GM13976 (cell line): ENCODE measurements at places on chromosomes 5 and 9.
A peak's percentile ranks its signal among the peaks of the same experiment; 100 is the strongest.

DNA sequence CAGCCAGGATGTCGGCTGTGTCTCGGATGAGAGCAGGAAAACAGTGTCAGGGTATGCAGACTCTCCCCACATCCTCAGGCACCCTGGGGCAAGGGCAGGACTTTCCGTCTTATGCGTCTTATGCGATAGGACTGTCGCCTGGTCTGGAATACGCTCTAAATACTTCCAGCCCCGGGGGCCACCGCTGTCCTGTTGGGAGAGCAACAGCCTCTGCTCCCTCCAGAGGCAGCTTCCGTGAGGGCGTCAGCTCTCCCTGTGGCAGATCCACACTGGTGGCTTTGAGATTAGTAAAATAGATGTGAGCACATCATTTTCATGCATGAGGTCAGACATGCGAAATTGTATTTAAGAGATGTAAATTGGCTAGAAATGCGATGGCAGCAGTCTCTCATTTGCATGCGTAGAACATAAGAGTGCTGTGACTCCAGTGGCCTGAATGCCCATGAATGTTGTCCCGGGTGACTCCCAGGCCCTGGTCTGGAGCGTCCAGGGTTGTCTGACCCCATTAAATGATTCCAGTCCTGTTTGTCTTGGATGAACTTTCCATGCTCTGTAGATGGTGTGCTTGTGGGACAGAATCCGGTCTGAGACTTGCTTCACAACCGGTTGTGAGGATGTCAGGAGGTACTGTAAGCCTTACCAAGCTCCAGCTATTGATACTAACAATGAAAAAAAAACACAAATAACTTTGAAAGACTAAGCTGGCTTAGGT lies 228.2 kb downstream of the SYK start:
- no peak for DNase-seq

- DNase-seq, result peak; percentile 62
These were observed at the start of gene RAI14 for GRCh38 chr5:34656001-34656699. RAI14 (plus strand) TSS chr5:34656328; CDS start chr5:34686920, 30,592 bp downstream.

DNA sequence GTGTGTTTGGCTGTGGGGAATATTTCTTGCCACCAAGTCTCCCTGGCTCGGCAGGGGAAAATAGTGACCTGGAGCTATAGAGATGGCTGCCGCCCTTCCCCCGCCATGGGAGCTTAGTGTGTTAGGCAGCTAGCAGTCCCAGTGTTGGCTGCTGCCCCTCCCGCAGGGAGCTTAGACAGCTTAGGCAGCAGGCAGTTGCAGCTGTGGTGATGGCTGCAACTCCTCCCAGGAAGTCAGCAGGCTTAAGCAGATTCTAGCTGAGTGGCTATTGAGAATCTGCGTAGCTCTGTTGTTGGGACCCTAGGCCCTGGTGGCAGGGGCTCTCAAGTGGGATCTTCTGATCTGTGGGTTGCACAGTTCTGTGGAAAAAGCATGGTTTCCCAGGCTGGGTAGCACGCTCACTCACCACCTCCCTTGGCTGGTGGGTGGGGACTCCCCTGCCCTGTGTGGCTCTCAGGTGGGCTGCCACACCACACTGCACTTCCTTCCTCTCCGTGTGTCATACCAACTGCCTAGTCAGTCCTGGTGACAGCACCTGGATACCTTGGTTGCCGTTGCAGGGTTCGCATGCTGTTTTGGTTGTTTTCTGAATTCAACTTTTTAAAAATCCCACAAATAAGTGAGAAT lies 9.3 kb downstream of the OR1N2 start:
- no peak for DNase-seq

GRCh38 chr9:134024828-134025605 lies at the start of gene BRD3OS:
BRD3OS (plus strand) TSS chr9:134025481; CDS start chr9:134026748, 1,267 bp downstream.
- peak; percentile 96 for DNase-seq

DNA sequence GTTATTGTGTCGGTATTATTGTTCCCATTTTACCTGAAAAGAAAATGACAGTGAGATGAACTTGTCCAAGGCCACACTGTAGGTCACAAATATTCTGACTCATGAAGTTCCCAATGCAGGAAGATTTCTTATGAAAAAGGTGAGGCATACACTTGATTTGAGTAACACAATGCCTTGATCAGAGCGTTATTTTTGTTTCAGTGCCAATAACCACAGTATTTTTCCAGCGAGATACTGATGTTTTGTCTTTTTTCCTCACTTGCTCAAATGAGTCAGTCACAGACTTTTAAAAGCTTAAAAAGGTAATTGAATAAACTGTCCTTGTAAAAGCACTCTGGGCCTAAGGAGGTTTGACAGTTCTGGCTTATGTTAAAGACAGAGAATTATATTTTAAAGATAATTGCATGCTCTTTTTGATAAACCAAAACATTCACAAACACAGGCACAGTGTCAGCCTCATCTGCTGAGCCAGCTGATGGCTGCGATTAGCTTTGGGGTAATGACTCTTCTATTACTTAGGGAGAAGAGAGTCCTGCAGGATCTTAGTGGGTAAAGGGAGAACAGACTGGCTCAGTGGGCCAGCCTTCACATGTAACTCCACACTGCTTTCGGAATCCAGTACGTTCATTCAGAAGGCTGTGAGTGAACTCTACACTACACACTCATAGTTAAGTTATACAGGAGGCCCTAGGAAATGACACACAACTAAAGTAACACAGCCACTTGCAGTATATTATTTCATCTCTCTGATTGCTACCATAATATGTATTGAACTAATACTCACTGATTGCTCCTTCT lies 165.5 kb upstream of the CD180 start:
- no peak for DNase-seq

GRCh38 chr5:169229342-169229892 lies 71.5 kb downstream of the SLIT3 start:
- DNase-seq, result no peak

DNA sequence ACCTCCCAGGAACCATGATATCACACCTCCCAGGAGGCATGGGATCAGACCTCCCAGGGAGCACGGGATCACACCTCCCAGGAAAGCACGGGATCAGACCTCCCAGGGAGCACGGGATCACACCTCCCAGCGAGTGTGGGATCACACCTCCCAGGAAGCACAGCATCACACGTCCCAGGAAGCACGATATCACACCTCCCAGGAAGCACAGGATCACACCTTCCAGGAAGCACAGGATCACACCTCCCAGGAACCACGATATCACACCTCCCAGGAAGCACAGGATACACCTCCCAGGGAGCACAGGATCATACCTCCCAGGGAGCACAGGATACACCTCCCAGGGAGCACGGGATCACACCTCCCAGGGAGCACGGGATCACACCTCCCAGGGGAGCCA lies 30.0 kb upstream of the FCN2 start:
- no peak for DNase-seq
